ENCODE measurements at places on chromosomes 4 and X.

- DNase-seq, result no peak
Measured at GRCh38 chrX:124895947-124896346, 423.7 kb upstream of the TEX13C start.

- no peak for DNase-seq
Measured at GRCh38 chrX:110741213-110741796, 54.3 kb downstream of the CHRDL1 start.

DNA sequence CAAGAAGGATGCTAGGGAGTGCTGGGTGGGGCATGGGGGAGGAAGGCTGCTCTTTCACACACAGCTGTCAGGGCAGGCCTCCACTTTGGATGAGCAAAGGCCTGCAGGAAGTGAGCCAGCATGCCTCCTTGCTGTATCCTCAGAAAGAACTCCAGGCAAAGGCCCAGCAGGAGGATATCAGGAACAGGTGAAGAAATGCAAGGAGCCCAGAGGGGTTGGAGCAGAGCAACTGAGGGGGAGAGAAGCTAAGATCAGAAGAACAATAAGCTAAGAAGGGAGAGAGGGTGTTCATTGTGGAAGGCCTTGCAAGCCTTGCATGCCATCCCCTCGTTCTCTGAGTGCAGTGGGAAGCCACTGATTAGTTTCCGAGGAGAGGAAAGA lies 115.1 kb downstream of the CAMK2D start:
- DNase-seq, result peak; percentile 69

DNA sequence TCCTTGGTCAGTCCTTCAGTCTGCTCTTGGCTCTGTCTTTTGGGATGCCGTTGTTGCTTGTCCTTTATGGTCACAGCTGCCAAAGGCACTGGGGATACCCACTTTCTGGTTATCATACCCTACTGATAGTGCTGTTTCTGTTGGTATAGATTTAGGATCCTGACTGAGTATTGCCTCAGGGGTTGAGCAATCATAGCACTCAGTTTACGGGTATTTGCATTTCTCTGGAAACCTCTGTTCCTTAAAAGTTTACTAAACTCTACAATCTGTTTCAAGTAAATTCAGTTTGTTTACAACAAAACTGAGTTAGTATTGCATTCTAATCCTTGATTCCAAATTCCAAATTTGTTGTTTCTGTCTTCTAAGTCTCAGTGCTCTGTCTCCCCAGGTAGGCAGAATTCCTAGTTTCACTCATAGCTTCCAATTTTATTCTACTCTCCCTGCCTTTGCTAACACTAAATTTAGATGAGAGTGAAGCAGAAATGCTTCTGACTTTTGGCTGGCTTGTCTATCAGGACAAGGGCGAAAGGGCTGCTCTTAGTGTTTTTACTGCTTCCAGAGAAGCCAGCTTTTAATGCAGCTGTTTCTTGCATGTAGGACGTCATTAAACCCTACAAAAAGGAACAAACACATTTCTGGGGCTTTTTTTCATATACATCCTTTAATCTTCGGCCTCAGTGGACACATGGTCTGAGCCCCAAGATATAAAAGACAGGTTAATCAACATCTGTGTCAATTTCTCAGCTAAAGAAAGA lies 17.2 kb upstream of the TET2 start:
- no peak for DNase-seq

DNA sequence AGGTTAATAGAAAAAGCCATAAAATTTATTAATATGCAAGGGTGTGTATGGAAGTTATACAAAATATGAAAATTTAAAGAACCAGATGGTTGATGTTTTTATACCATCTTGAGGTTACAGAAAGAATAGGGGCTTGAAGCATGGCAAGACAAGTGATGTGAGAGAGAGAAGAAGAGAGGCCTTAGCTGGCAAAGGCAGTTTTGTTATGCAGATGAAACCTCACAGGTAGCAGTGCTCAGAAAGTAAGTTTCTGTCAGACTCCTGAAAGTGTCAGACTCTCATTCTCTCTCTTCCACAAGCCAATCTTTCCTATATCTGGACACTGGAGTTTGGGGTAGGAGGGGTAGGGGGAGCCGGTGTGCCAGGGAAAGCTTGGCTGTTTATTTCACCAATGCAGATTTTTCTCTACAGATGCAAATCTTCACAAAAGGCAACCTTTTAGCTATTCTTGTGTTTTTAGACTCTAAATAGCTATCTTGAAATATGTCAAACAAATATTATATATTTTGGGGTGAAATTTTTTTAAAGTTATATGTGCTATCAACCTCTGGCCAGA lies 124.5 kb downstream of the CFAP299 start:
- no peak for DNase-seq

DNA sequence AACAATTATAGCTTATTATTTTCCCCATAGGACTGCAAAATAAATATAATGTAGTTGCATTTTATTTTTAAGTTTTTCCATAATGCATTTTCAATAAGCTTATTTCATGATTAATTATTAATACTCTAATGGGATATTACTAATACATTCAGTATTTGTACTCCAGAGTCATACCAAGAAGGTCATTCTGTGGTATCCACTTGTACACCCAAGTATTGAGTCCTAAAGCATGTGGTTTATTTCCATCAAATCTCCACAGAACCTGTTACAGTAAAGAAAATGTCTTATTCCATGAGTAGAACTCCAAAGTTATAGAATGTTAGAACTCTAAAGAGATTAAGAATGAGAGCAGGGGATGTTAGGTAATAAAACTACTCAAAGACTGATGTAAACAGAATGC lies 30.6 kb downstream of the UGT2A3 start:
- DNase-seq, result no peak

DNA sequence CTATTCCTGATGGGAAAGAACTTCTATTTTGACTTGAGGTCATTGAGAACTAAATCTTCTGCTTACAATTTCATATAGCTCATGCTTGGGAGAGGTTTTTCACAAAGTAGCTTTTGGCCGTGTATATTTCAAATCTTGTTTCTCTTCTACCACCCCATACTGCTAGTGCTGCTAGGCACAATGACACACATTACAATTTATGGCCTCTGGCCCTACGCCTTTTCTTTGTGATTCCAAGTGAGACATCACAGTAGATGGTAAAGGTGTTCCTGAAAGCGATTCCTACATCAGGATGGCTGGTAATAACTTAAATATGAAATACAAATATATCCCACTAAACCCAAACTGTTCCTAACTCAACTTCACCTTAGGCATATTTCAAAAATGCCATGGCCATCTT lies 101.1 kb downstream of the ATXN3L start:
- DNase-seq, result no peak

- no peak for DNase-seq
Measured at GRCh38 chr4:41749631-41750039, 1.1 kb upstream of the PHOX2B start.

DNA sequence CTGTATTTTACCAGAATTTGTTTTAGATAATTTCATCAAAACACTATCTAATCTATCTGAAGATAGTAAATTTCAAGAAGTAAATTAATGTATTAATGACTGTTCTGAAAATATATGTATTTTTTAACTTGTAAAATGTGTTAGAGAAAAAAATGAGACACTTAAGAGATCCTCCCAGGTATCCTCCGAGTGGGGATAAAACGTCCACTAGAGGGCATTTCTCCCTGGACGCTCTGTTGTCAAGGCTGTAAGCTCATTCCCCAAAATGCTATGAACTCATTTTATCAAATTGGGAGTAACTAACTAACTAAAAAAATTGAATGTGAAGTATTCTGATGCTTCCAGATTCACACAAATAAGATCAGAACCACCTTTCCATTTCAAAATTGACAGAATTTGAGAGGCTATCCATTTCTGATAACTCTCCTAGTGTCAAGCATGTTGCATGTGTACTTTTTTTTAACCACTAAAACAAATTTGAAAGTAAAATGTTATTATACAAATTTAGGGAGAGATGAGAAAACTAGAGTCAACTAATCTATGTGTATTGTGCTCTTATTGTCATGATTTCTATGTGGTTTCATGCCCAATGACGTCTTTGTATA lies 337.3 kb upstream of the HS3ST1 start:
- peak; percentile 77 for DNase-seq

DNA sequence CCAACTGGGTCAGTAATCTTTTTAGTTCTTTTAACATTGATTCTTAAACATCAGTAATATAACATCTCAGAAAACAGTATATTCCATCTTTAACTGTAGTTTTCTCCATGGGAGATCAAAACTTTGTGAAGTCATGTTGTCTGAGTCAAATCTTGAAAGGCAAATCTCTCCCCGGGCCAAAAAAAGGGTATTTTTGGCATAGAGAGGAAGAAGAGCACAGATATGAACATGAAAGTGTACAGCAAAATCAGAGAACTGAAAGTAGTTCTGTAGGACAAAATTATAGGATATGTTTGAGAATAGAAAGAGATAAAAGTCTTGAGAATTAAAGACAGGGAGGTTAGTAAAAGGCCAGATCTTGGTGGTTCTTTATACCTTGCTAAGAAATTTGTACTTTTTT lies 176.4 kb upstream of the GYPA start:
- DNase-seq, result no peak

- peak; percentile 54 for DNase-seq
Measured at GRCh38 chr4:77308843-77309242, 151.8 kb downstream of the CCNG2 start.

DNA sequence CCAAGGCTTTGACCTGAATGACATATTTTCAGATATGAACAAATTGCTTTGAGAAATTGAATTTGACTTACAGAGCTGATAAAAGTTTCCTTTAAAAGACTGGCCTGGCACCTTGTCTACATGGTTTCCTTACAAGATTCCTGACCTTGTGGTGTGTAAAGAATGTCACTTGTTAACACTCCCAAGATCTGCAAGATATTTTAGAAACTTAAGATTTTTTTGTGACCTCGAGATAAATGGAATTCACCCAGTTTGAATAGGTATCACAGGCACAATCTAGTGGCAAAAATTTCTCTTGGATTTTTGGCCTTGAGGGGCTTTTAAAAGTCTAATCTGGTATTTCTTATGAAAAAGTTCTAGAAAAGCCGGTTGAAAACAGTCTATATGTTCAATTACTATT lies 1568.9 kb upstream of the IGFBP7 start:
- no peak for DNase-seq

DNA sequence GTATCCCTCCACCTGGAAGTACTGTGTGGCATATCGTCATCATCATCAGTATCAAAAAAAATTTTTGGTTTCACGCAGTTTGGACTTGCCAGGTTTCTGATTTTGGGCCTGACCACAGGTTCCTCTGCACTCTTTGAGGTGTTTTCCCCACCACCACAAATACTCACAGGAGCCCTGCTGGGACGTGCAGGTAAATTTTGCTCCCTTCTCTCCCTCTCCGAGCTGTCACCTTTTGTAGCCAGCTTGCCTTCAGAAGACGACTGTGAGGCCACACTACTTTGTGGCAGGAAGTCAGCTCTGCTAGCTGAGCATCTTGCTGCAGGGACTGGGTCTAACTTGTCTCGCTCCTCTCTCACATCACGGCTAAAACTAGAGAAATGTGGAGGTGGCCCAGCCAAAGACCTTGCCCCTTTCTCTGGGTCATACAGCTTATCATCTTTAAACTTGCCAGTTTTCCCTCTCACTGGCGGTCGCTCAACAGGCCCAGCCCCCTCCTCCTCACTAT lies 2.8 kb downstream of the PJA1 start:
- no peak for DNase-seq

DNA sequence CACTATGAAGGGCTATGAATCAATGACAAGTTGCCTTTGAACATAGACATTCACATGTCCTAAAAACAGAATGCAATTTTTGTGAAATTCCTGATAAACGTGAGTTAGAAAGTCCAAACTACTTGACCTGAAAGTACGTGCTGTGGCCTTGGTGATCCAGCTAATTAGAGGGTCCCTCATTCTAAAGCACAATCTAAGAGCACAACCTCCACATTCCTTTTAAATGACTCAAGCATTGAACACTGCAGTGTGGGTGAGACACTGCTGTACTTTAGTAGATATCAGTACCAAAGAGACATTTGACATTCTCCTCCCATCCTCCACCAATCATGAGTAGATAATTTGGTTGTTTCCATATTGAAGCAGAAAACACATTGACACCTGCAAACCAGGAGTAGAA lies 73.5 kb downstream of the FAM47B start:
- DNase-seq, result no peak

- no peak for DNase-seq
Measured at GRCh38 chr4:19300213-19300612, 951.5 kb upstream of the SLIT2 start.

- peak; percentile 40 for DNase-seq
Measured at GRCh38 chr4:142497606-142498005, 348.5 kb downstream of the INPP4B start.

- DNase-seq, result no peak
Measured at GRCh38 chr4:141580523-141580922, 55.9 kb upstream of the IL15 start.

DNA sequence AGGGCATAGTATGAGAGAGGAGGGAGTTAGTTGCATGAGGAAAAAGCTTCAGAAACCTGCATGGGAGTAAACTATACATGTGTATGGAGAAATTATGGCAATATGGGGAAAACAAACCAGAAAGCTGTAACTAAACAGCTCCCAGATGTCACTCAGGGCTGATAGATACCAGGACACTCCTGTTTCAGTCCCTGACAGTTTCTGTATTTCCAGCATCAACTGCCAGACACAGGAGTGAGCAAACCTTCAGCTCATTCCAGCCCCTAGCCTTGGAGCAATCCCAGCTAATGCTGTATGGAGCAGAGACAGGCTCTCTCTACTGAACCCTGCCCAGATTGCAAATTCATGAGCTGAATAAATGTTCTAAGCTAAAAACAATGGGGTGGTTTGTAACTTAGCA lies 382.9 kb upstream of the MAGEB18 start:
- DNase-seq, result no peak

- no peak for DNase-seq
Measured at GRCh38 chr4:3212391-3213105, 36.4 kb upstream of the MSANTD1 start.

GRCh38 chr4:108383157-108383556 lies 214.4 kb upstream of the LEF1 start:
- no peak for DNase-seq

GRCh38 chr4:55884093-55884850 lies 30.8 kb downstream of the EXOC1 start:
- DNase-seq, result no peak

- DNase-seq, result no peak
Measured at GRCh38 chr4:61571761-61572559, 371.8 kb downstream of the ADGRL3 start.

DNA sequence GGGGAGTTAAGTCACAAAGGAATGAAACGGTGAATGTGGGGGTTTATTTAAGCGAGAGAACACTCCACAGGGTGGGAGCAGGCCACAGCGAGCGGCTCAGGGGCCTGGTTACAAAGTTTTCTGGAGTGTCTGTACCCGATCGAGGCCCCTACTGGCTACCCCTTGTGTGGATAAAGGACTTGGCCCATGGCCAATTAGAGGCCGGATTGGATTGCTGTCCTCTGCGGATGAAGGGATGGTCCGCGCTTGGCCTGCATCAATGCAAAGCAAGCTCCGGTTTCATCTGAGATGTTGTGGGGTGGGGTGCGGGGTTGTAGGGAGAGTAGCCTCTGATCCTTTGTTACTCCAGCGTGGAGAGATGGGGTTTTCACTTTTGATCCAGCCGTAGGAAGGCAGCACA lies 1574.5 kb upstream of the TENM3 start:
- no peak for DNase-seq

Data from HT-29 (cell line).